Activated CD8-positive, alpha-beta memory T cell treated with anti-CD3 and anti-CD28 coated beads for 36 hours (primary cell): ENCODE measurements at places on chromosomes 1 and 21. TPM values are rescaled to one million over a fixed set of nuclear protein-coding genes. Genes with fewer than 3 reads are reported as not detected.

The SLAMF8 gene
- 3.6 TPM for total RNA-seq

The INSRR gene
- not detected for total RNA-seq

The HMGB4 gene
- not detected for total RNA-seq

The LRRC42 gene
- 26.9 TPM for total RNA-seq

The SORT1 gene
- total RNA-seq = 3.1 TPM

The SIK1 gene
- total RNA-seq = 5.5 TPM

The HEATR1 gene
- 106 TPM for total RNA-seq

The CNIH3 gene
- total RNA-seq = 1.3 TPM

The LAMB3 gene
- total RNA-seq = 2.7 TPM

The C4BPA gene
- total RNA-seq = not detected

The FAM163A gene
- total RNA-seq = not detected

The CSMD2 gene
- total RNA-seq = not detected

The S100A4 gene
- total RNA-seq = 125 TPM

The CLEC20A gene
- not detected for total RNA-seq

The TNFSF4 gene
- total RNA-seq = 22.3 TPM

The KRTAP10-7 gene
- not detected for total RNA-seq

The PLA2G2E gene
- total RNA-seq = not detected

The HIVEP3 gene
- 27.2 TPM for total RNA-seq

The CLCA1 gene
- not detected for total RNA-seq

The TTC24 gene
- 10.7 TPM for total RNA-seq

The NDUFS2 gene
- 88.8 TPM for total RNA-seq

The ZBTB8A gene
- total RNA-seq = 0.17 TPM

The SEMA4A gene
- 18.4 TPM for total RNA-seq

The ADPRS gene
- 46.0 TPM for total RNA-seq
